CD4-positive, alpha-beta T cell treated with Interleukin-2 at 100 ng/mL for 4 hours (primary cell): ENCODE measurements at places on chromosomes 4 and X.

DNA sequence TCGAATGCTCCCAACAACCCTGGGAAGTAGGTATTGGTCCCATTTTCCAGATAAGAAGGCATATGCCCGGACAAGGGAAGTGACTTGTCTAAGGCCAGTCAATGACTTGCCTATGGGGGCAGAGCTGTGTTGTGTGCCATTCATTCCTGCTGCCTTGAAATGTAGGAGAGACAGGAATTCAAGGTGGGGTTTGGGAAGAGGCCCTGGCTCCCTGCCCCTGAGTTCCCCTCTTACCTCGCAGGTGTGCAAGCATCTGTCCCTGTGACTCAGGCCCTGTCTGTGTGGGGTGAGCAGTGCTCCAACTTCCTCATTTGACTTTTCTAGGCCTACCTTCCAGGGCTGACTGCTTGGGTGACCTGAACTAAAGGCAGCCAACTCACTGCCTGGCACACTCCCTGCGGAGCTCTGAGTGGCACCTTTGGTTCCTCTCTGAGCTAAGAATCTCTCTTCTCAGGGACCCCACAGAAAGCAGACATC lies 5.1 kb downstream of the EFNB1 start:
- DNase-seq = no peak

DNA sequence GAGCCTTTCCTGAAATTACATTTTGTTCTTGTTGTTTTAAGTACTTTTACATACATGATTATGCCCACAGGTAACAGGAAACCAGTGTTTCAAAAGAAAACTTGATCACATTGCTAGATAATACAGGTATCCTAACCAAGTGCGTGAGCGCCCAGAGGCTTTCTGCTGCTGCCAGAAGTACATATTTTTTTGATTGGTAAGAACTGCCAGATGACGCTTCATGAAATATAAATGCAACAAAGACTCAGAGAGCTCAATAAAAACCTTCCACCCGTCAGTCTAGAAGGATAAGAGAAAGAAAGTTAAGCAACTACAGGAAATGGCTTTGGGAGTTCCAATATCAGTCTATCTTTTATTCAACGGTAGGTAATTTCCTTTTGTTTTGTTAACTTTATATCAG lies at the start of gene EPGN:
Gene EPGN, plus strand, starts transcription at position 256 of the 400 bp plus-strand sequence. Its CDS starts 64 bp downstream, at position 320.
- DNase-seq = peak; percentile 2

GRCh38 chr4:132180020-132180427 lies 969.1 kb upstream of the PCDH10 start:
- no peak for DNase-seq

DNA sequence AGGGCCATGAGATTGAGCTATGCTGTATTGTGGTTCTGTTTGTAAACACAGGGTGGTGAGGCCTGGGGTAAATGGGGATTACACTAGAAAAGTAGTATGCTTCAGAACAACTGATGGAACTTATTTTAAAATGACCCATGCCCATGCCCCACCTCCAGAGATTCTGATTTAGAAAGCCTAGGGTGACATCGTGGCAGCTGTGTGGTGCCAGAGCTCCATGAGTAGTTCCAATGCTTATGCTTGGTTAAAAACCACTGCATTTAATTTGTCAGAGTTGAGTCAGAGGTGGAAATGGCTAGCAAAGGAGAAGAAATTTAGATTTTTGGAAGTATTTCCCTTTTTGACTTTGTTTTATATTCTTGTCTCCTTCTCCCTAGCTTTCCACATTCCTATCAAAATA lies 63.4 kb upstream of the PDE5A start:
- no peak for DNase-seq

- peak; percentile 37 for DNase-seq
These were observed 16.5 kb downstream of the TBC1D14 start for GRCh38 chr4:6926081-6926480.

DNA sequence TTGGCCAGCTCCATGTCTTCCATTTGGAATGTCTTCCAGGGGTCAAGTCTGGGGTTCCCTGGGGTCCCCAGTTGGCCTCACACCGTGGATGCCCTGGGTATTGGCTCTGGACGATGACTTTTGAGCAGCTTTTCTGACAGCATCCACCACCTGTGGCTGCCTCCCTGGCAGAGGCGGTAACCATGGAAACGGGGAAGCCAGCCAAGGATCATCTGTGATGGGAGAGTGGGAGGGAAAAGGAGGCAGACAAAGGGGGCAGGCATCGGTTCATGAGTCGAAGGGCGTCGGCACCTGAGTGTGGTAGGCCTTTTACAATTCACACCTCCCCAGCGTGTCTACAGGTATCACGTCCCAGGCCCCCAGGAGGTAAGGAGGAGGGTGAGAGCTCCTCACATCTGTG lies 152.2 kb downstream of the ASMT start:
- no peak for DNase-seq

DNA sequence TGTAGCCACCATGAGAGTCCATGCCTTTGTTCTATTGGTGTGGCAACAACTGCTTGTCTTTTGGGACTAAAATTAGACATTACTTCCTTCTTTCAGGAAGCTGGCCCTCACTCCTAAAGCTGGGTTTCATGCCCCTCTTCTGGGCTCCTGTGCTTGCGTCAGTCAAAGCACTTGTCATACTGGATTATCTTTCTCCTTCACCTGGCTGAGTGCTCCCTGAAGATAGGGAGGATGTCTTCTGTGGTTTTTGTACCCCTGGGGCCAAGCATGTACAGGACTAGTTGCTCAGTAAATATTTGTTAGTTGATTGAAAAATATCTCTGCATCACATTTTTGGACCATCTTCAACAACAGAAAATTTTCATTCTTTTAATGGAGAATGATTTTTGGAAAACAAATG lies 26.1 kb upstream of the LONRF3 start:
- no peak for DNase-seq

GRCh38 chr4:101421386-101421785 lies 74.1 kb upstream of the PPP3CA start:
- no peak for DNase-seq

DNA sequence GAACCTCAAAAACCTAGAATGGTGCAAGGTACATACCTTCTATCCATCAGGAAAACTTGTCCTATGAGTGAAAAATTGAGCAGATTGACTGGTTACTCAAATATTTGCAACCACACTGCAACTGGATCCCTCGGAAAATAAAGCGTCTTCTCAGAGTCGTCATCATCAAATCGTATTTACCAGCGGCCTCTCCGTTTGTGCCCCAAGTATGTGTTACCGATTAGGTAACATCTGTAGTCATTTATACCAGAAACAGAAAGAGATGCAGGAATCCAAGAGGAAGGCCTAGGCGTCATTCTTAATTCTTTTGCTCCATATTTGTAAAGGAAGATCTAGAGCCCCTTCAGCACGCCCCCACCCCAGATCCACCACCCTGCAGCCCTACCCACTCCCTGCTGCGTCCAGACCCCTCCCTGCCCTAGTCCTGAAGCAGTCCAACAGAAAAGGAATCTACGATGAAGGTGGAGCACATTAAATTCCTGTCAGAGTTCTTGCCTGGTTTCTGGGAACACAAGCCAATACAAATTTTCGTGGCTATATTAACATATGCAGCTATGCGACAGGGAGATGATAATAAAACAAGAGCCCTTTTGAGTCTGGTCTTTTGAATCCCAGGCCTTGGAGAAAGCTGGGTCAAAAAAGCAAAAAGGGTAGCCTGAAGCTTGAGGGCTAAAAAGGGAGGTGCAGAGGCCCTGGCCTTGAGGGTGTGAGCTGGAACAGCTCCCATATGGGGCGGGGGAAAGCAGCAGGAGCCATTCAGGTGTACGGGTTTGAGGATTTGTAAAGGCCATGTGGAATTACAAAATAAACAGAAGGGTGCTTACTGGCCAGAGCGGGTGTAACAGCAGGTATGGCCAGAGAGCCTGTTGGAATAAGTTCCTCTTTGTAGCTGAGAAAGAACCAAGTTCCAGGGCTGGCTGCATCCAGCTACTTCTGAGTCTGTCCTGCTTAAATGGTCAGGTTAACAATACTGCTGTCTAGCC lies 77.0 kb downstream of the ZNF827 start:
- no peak for DNase-seq

- DNase-seq = no peak
These were observed 797.6 kb upstream of the AADAT start for GRCh38 chr4:170887396-170887795.

DNA sequence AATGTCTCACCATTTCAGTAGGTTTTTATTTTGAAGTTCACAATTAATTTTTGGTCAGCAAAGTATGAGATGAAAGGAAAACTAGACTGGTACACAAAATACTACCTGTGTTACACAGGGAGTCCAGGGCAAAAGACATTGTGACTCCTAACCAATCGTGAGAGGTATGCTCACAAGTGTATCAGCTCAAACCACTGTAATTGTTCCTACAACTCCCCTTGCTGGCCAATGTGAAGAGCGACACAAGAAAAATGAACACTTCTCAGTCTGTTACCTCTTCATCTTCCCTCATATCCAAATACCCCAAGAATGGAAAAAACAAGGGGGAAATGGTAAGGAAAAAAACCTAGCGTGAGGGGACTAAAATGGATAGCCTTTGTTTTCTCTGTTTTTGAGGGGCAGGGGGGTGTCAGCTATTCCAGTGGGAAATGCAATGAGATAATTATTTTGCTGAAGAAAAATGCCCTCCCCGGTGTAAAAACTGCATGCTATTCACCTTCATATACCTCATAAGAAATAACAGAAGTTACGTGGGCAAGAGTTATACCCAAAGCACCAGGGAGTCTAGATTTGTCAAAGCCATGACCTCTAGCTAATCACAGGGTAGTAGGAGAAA lies 30.6 kb upstream of the NSUN7 start:
- peak; percentile 10 for DNase-seq

GRCh38 chrX:41334363-41335197 lies 618 bp downstream of the DDX3X start:
- DNase-seq = peak; percentile 75

- DNase-seq = no peak
These were observed 26.5 kb upstream of the GEMIN8 start for GRCh38 chrX:14056206-14056605.

- no peak for DNase-seq
These were observed 326.4 kb downstream of the ANKRD50 start for GRCh38 chr4:124386163-124386562.

GRCh38 chr4:122423246-122423645 lies 33.3 kb downstream of the IL2 start:
- DNase-seq = no peak

DNA sequence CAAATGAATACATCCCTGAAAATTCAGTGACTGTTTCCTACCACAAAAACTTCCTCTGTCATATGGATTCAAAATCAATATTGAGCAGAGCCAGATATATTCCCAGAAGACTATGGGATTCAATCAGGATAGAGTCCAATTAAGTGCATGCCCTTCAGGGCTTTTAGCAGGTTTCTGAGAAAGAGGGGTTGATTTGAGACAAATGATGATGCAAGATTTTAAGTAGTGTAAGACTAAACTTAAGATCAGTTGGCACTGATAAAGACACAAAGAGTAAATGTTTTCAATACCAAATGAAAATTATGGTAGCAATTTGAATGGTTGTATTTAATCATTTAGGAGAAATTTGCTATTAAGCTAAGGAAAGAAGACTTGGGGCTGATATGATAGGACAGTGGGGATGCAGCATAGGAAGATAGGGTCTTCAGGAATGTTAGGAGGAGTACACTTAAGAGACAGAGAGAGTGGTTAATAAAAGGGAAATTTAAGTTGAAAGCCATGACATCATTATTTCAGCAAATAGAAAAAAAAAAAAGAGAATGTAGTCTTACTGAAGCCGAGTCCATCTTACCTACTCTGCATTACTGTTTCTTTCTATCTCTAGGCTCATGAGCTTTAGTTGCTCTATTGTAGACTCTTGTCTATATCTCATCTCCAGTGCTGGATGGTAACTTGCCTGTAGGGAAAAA lies 32.0 kb upstream of the XK start:
- no peak for DNase-seq

DNA sequence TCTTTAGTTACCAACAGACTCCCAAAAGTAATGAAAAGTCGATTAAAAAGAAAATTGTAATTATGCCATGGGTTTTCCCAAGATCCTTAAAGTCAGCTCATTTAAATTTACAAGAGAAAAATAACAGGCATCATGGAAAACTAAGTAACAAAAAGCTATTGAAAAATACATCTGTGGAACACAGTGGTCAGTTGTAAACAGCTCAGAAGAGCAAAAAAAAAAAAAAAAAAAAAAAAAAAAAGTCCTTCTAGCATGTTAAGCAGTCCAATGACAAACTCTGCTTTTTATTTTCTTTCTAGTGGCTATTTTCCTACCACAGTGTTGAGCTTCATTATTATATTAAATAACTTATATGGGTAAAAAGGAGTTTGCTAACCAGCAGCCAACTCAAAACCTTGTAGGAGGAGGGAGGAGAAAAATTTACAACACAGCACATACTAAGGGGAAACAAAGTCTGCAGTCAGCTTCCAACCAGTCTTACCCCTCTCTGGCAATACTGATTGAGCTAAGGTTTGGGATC lies 44.9 kb downstream of the RASGEF1B start:
- no peak for DNase-seq

- no peak for DNase-seq
These were observed 95.5 kb upstream of the KCTD8 start for GRCh38 chr4:44544158-44544557.

DNA sequence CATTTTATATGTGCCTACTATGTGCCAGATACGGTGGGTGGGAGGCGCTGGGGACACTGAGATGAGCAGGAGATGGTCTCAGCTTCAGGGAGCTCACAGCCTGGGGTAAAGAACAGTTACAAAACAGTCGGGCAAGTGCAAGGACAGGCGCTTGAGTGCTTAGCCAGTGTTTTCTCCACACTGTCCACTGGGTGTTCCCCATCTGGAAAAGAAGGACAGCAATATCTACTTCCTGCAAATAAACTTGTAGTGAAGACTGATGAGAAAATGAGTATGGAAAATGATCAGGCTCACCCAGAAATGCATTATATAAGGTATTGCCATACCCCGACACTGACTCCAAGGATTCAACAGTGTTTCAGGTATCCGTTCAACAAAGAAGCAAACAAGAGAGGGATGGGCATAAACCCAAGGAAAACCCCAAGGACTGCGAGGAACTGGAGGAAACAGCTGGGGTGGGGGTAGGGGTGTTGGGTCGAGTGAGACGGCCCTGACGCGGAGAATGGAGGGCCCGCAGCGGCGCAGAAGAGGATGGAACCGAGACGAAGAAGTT lies 835 bp downstream of the TMEM185A start:
- DNase-seq = no peak

DNA sequence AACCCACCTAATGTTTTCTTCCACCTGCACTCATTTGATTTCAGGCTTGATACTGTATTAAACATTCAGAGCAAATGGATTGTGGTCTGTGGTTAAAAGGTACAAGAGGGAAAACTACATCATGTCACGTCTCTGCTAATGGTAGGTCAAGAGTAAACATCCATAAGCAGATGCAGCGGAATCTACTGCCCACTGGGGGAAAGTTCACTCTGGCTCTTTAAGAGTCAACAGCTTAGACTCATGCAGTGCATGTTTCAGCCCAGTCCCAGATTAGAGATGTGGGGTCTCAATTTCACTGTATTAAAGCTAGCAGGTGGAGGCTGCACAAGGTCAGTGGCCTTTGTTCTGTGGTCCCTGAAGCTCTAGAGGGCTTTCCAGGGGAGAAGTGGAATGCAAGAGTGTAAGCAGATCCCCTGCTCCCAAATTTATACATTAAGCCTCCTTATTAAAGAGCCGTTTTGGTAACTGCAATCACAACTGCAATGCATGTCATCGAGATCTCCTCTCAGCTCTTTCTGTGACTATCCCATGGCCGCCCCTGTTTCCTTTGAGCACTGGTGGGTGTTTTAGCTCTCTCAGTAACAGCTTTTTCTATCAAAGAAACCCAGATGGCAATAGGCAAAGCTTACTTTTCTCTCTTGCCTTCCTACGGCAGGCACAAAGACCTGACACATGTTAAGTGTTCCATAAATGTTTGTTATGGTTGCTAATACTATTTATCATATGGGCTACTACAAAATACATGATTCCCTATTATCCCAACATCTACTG lies 53.4 kb downstream of the LDB2 start:
- no peak for DNase-seq

- no peak for DNase-seq
These were observed 63.8 kb downstream of the STOX2 start for GRCh38 chr4:183968931-183969330.
